Mesendoderm (in vitro differentiated cells): ENCODE measurements at places on chromosomes 1 and 21.

DNA sequence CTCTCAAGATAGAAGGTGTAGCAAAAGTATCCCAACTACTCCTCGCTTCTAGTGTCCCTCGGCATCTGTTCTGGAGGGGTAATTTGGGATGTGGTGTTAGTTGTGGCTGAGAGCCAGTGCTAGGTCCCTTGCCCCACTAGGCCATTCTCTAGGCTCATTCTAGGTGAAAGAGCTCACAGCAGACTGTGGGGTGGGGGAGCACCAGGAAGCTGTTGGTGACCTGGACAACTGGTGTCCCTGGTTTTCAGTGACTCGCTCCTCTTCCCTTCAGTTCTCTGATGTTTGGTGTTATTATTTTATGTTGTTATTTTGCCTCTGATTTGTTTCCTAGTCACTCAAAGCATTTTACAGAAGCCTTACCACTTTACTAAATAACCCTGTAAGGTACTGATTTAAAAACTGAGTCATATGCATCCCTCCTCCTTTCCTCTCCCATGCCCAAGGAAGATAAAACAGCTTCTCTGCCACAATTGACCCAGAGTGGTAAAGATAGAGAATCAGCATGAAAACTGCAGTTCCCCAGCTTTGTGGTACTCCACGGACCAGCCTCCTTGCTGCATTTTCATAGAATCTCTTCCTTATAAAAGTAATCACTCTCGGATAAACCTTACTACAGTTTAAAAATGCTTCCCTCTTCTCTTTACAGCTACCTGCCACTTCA, 14.1 kb downstream of the DYRK3 start:
- no peak overlapping the region for H3K27ac ChIP-seq
- DNase-seq = no peak
- no peak overlapping the region for H3K4me3 ChIP-seq
- peaks cover 4% of the 10 kb centered on the region for H3K36me3 ChIP-seq
- H3K4me1 ChIP-seq = no peaks in the 10 kb centered on the region

GRCh38 chr1:155308493-155309422, at the start of gene FDPS:
TSS of gene FDPS (plus strand) at chr1:155308866. CDS start at chr1:155309790, 924 bp downstream.
- H3K4me1 ChIP-seq = no peaks in the 10 kb centered on the region
- H3K27me3 ChIP-seq = no peaks in the 10 kb centered on the region
- H3K27ac ChIP-seq = peak within 1 kb of the TSS; percentile 90
- H3K4me3 ChIP-seq = peak within 1 kb of the TSS; percentile 93
- peak; percentile 99 for DNase-seq

DNA sequence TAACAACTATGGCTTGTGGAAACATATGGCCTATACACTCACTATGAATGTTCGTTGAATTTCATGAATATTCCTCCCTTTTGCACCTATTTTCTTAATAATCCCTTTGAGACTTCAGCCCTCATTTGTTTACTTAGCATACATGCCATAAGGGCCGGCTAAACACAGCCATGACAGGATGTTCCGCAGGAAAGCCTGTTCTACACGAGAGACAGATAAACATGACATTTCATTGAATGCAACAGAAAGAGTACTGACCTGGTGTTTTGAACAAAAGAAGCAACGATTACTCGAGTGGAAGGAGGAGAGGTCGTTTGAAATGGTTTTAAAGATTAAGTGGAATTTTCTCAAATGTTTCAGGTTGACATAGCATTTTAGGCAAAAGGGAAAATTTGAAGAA, 459.5 kb upstream of the CXADR start:
- no peaks in the 10 kb centered on the region for H3K27me3 ChIP-seq
- no peak for DNase-seq
- H3K4me1 ChIP-seq = no peaks in the 10 kb centered on the region
- no peak overlapping the region for H3K4me3 ChIP-seq

DNA sequence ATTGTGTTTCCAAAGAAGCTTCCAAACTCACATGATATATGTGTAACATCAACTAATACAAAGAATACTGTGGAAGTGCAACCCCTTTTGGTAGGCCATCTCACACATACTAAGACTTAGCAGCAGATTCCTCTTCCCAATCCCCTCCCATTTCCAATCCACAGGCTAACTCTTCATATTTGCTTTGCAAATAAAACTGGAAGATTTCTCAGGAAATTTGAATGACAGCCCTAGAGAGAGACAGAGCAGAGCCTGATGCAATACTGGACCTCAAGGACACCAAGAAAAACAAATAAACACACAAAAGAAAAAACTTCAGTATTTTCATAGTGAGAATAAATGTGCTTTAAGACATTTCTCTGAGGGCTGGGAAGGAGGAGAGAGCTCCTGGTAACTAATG, 190.2 kb upstream of the BRINP3 start:
- no peak for DNase-seq
- no peaks in the 10 kb centered on the region for H3K4me1 ChIP-seq
- H3K4me3 ChIP-seq = no peak overlapping the region
- no peak overlapping the region for H3K27ac ChIP-seq

- H3K27ac ChIP-seq = no peak overlapping the region
- H3K4me3 ChIP-seq = no peak overlapping the region
- H3K36me3 ChIP-seq = no peaks in the 10 kb centered on the region
- no peaks in the 10 kb centered on the region for H3K27me3 ChIP-seq
Observed at GRCh38 chr1:224707843-224708725, 92.0 kb downstream of the CNIH3 start.

DNA sequence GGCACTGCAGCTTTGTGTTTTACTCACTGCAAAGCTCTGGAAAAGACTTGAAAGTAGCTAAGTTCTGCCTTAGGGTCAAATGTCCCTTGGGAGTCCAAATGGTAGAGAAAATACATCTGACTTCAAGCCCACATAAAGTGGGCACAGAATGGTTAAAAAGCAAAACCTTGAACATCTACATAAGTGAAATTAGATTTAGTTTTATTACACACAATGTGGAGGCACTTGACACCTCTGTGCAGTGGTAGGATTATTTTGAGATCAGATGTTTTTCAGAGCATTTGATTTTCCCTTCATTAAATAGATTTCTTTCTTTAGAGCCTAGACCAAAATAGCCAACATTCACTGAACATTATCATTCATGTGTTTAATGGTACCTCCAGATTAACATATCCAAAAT, 11.2 kb upstream of the FCRL3 start:
- H3K27ac ChIP-seq = no peak overlapping the region
- DNase-seq = no peak
- no peaks in the 10 kb centered on the region for H3K36me3 ChIP-seq
- no peaks in the 10 kb centered on the region for H3K27me3 ChIP-seq

DNA sequence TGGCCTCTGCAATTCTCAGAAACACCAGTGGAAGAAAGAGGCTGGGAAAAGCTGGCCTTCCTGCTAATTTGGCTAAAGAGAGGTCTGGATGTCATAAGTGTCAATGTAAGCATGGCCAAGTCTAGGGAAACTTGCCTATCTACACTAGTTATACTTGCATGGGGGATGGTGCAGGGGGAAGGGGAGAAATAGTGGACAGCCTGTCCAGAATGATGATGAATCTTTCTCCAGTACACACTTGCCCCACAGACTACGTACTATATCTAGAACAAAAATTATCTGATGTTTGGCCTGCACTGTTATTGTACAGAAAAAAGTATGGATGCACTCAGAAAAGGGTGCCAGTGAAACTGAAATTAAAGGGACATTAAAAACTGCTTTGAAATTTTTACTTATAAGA, 114.5 kb downstream of the SLC25A24 start:
- DNase-seq = no peak
- peaks cover 4% of the 10 kb centered on the region for H3K4me1 ChIP-seq
- H3K27me3 ChIP-seq = no peaks in the 10 kb centered on the region
- H3K4me3 ChIP-seq = no peak overlapping the region
- H3K27ac ChIP-seq = no peak overlapping the region
- no peaks in the 10 kb centered on the region for H3K36me3 ChIP-seq

- no peaks in the 10 kb centered on the region for H3K27me3 ChIP-seq
- no peaks in the 10 kb centered on the region for H3K36me3 ChIP-seq
- DNase-seq = peak; percentile 94
- no peak overlapping the region for H3K4me3 ChIP-seq
- H3K4me1 ChIP-seq = peaks cover 2% of the 10 kb centered on the region
Observed at GRCh38 chr1:200483491-200484143, 73.8 kb upstream of the ZNF281 start.

- DNase-seq = no peak
- no peaks in the 10 kb centered on the region for H3K27me3 ChIP-seq
- H3K4me3 ChIP-seq = no peak overlapping the region
- no peak overlapping the region for H3K27ac ChIP-seq
Observed at GRCh38 chr1:53458634-53459033, 565 bp upstream of the DMRTB1 start.

DNA sequence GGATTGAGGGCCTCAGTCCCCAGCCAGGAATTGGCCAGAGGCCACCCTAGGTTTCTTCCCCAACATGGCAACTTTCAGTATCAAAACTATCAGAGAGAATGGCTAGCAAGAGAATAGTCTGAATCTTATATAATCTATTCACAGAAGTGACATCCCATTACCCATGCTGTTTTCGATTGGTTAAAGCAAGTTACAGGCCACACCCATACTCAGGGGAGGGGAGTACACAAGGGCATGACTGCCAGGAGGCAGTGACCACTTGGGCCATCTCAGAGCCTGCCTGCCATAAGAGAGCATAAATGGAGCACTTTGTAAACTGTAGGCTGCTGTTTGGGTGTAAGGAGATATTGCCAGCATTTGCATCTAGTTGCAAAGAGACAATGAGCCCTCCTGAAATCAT, 65.4 kb downstream of the FAM163A start:
- no peak for DNase-seq
- H3K36me3 ChIP-seq = no peaks in the 10 kb centered on the region
- H3K27ac ChIP-seq = no peak overlapping the region
- H3K4me3 ChIP-seq = no peak overlapping the region

GRCh38 chr1:83715550-83715949, 283.4 kb downstream of the TTLL7 start:
- H3K27me3 ChIP-seq = no peaks in the 10 kb centered on the region
- H3K36me3 ChIP-seq = no peaks in the 10 kb centered on the region
- DNase-seq = no peak
- H3K4me3 ChIP-seq = no peak overlapping the region
- H3K4me1 ChIP-seq = no peaks in the 10 kb centered on the region

DNA sequence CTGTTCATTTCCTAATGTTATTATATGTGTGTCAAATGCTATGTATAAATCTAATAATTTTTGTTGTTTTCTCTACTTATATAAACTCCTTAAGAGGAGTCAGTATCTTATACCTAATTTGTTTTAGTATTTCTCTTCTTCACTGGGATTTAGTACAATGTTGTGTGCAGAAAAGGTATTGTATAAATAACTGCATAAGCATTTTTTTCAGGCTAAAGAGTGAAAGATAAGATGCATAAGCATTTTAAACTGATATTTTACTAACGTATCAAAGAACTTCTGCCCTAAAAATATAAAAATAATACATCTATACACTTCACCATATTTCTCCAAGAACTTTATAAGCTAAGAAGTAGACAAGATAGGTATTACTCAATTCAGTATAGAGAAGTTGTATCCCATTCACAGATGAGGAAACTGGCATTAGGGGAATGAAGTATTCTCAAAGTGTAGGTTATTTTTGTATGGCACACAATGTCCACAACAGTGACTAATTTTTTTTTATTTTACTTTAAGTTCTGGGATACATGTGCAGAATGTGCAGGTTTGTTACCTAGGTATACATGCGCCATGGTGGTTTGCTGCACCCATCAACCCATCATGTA, 59.3 kb downstream of the NUP210L start:
- no peaks in the 10 kb centered on the region for H3K4me1 ChIP-seq
- H3K4me3 ChIP-seq = no peak overlapping the region
- no peak overlapping the region for H3K27ac ChIP-seq
- no peak for DNase-seq
- H3K36me3 ChIP-seq = no peaks in the 10 kb centered on the region
